ENCODE measurements at places on chromosomes 6 and 20.

DNA sequence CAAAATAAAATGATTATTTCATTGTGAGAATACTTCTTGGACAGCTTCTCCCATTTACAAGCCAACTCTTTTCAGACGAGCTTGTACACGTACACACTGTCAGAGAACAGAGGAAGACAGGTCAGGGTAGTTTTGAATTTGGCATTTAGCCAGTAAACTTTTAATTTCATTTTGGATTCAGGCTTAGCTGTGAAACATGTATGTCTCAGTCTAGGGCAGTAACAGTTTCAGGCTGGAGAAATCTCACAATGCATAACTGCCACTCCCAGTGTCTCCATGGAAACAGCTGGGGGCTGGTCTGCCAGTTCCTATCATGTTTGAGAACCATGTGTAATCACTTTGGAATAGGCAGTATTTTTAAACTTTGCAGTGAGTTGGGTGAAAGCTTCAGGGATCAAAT lies 22.0 kb upstream of the QKI start:
- no peak for DNase-seq

- DNase-seq: no peak
These were observed at the start of gene RNF217 for GRCh38 chr6:124961777-124962638. Gene RNF217, plus strand, starts transcription at chr6:124962437. Its CDS starts 108 bp downstream, at chr6:124962545.

- DNase-seq: no peak
These were observed 209.4 kb downstream of the CDH4 start for GRCh38 chr20:61461461-61461860.

DNA sequence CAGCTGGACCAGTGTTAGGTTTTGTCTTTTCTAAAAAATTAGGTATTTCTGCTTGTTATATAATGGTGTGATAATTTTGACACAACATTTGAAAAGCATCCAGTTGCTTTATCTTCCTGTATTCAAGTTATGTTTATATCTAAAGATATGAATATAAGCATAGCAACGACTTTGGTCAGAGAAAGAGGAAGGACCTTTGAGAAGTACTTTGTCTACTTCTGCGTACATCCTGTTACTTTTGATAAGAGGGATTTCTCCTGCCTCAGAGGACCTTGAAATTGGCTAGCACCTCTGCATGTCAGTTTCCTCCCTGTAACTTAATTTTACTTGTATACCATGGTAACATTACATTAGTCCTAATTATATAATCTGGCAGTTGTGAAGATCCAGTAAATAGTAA lies 24.8 kb downstream of the PHF20 start:
- DNase-seq: no peak

DNA sequence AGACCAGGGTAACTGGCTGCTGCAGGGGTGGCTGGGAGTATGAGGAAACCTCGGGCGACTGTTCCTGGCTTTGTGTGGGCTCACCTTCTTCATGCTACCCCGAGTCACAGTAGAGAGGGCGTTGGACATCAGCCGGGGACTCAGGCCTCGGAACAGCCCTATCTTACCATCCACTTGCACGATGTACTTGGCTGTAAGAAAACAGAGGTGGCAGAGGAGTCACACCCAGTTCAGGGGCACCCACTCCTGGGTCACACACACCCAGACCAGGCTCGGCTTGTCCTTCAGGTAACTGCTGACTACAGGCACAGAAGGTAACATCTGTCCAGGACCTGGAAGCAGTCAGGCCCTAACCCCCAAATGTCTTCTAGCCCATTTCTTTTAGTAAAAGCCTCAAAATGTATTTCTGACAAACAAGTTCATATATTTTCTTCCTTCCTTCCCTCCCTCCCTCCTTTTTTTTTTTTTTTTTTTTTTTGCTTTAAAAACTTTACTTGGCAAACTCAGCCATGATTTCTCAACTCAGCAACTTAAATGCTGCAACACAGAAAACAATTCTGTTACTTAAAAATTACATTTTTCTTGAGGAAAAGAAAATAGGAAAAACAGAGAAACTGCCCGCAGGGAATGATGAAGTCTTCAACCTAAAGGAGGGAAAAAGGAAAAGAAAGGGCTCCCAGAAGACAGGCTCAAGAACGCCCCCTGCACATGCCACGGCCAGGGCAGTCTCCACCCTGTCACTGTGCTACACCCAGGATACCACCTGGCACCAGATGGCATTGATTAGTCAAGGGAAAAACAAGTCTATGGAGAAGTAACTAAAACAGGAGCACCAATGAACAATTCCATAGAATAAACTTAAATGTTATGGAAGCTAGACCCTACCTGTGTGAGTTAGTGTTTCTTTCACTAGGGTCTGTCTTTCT lies 7.3 kb downstream of the MTCH1 start:
- no peak for DNase-seq

GRCh38 chr6:88908598-88909548 lies 54.5 kb downstream of the RNGTT start:
- DNase-seq: no peak

GRCh38 chr6:14731611-14732010 lies 514.3 kb upstream of the JARID2 start:
- no peak for DNase-seq

DNA sequence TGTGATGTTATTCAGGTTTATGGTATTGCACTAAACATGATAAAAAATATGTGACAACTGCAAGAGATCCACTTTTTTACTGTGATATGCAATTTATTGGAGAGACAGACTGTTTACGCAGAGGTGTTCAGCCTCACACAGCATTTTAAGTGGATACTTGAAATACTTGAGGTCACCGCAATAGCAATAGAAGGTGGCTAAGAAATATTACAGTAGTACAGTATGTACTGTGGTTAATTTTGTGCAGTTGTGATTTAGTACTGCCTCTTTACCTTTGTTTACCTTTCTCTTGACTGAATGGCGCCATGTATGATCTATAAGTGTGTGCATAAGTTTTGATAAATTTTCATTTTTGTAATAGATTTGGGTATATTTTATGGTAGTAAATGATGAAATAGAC lies 17.4 kb downstream of the MACROD2 start:
- DNase-seq: no peak

DNA sequence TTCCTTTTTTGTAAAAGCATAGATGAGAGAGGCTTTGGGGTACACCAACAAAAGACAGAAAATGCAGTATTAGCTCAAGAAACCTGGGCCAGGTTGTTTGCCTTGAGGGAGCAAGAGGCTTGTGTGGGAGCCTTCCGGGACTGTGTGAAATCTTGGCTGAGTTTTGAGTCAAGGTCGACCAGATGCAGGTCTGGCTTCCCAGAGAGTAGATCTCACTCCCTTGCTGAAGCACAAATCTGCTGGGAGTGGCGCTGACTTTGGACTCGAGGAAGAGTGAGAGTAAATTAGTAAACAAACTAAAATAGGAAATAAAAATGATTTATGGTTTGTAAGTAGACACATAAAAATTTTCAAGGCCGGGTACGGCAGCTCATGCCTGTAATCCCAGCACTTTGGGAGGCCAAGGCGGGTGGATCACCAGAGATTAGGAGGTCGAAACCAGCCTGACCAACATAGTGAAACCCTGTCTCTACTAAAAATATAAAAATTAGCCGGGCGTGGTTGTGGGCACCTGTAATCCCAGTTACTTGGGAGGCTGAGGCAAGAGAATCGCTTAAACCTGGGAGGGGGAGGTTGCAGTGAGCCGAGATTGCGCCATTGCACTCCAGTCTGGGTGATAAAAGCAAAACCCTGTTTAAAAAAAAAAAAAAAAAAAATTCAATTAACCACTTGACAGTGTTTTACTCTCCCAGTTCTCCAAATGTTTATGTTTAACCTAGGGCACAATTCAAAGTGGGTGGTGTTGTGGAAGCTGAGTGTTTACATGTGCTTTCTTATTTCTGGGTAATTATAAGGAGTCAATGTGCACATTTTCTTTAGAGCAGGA lies 27.7 kb upstream of the EDN1 start:
- no peak for DNase-seq

GRCh38 chr6:92011681-92012245 lies 1407.6 kb downstream of the EPHA7 start:
- no peak for DNase-seq

- DNase-seq: no peak
These were observed 5.3 kb downstream of the FBXO5 start for GRCh38 chr6:152977556-152977955.

GRCh38 chr20:32628960-32629530 lies 43.9 kb upstream of the NOL4L start:
- no peak for DNase-seq

DNA sequence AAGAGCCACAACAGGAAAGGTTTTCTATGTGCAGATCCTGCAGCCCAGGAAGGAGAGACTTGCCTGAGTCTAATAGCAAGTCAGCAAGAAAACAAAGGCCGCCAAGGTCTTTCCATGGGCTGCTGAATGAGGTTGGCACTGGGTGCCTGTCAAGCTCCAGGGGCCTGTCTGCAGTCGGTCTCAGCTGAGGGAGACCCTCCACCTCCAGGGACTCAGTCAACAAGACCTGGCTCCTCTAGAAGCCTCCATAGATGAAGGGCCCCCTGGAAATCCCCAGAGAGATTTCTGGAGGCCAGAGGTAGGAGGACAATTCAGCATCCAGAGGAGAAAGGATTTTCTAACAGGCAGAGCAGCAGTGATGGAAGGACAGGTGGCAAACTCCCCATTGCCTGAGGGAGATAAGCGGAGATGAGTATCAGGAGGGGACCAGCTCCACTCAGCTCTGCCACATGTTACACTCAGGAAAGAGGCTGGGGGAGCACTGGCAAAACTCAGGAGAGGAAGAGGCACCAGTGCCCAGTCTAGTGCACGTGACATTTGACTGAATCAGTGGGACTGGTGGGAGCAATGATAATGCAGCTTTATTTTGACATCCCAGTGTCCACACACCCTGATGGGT lies 33.5 kb upstream of the FKBP1A start:
- no peak for DNase-seq

- DNase-seq: no peak
These were observed 540.1 kb downstream of the MAFB start for GRCh38 chr20:40148886-40149285.

DNA sequence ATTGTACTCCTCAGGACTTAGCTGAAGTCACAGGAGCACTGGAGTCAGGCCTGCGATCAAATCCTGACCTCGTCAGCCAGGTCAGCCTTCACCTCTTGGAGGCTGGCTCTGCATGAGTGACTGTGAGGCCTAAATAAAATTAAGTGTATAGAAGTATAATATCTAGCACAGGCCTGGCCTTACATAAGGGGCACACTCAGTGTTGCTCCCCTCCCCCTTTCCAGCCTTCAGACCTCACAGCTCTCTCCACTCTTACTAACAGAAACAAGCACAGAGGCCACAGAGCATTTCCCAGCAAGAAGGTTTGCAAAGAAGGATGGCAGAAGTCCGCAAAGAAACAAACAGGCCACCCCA lies 84.8 kb downstream of the TRERF1 start:
- no peak for DNase-seq

DNA sequence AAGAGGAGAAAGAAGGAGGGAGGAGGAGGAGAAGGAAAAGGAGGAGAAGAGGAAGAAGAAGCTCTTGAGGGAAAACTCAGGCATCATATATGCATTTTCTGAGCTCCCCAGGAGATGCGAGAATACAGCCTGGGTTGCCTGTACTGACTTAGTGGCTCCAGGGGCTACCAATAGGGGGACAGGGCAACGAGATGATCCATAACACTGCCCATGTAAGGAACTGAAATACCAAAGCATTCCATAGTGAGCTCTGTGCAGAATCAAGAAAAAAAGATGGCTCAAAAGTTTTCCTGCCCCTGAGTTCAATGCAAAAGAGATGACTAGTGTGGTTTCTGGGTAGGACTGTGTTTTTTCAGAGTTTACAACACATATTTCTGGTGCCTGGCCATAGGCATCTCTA lies 258.7 kb downstream of the ALDH8A1 start:
- no peak for DNase-seq

GRCh38 chr20:36098364-36098763 lies 56.2 kb upstream of the EPB41L1 start:
- DNase-seq: no peak

- no peak for DNase-seq
These were observed 105.4 kb downstream of the TSHZ2 start for GRCh38 chr20:53077373-53078205.

DNA sequence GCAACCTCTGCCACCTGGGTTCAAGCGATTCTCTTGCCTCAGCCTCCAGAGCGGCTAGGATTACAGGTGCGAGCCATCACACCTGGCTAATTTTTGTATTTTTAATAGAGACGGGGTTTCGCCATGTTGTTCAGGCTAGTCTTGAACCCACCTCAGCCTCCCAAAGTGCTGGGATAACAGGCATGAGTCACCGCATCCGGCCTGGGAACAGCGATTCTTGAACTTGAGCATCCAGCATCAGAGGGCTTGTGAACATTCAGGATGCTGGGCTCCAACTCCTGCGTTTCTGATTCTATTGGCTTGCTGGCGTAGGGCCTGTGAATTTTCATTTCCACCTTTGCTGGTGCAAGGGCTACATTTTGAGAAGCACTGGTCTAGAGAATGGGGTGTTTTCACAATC lies 24.5 kb upstream of the PIM1 start:
- no peak for DNase-seq

DNA sequence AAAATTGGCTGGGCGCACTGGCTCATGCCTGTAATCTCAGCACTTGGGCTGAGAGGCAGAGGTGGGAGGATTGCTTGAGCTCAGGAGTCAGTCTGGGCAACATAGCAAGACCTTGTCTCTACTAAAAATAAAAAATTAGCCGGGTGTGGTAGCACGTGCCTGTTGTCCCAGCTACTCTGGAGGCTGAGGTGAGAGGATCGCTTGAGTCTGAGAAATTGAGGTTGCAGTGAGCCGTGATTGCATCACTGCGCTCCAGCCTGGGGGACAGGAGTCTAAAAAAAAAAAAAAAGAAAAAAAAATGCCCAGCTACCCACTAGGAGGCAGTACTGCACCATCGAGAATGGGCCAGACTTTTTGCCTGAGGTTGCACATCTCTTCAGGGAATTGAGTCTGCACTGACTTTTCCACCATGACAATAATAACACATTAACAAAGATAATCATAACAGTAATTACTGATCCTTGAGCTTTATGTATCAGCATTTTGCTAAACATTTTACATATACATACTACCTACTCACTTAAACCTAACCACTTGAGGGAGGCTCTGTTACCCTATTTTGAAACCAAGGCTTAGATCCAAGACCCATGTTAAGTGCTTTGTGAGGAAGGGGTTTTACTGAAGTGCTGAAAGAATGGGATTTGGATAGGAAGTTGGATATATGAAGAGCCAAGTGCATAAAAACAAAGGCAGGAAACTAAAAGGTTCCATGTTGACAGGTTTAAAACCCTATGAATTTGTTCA lies 21.0 kb downstream of the SRSF3 start:
- no peak for DNase-seq

- DNase-seq: no peak
These were observed 40.7 kb downstream of the RGS17 start for GRCh38 chr6:153090241-153090930.

DNA sequence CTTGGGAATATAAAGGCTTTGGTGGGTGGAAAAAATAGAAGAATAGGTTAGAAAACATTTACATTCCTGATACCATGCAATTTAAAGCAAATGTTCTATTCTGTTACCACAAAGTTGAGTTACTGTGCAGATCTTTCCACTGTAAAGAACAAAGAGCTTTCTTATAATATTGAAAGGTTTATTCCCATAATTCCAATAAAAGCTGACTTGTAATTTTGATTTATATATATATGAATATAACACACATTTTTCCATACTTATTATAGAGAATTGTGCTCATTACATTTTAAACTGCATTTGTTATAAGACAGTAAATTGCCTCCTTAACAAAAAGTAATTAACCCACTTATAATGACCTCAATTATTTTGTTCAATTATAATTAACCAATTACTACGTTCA lies 135.9 kb downstream of the RNASET2 start:
- DNase-seq: no peak

GRCh38 chr20:32966881-32967781 lies 37.1 kb downstream of the SUN5 start:
- DNase-seq: no peak

Measured in SK-N-MC (cell line).